H1 (cell line): ENCODE measurements at places on chromosomes 6 and 20. TPM values are rescaled to one million over a fixed set of nuclear protein-coding genes. Genes with fewer than 3 reads are reported as not detected.
A peak's percentile ranks its signal among the peaks of the same experiment; 100 is the strongest.

DNA sequence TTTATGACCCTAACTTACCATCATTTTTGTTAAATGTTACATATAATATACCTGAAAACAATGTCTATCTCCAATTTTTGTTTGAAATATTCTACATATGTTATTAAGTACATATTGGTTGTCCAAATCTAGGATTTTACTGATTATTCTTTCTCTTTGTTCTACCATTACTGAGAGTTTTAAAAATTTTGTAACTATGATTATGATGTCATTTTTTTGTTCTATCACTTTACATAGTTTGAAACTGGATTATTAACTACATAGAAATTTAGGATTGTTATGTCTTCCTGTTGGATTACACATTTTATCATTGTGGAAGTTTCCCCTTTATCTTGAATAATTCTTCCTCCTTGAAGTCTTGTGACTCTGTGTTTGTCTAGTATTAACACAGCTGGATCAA, 41.2 kb downstream of the LINC00237 start:
- H3K27ac ChIP-seq, result no peak overlapping the region
- H3K4me3 ChIP-seq, result no peak overlapping the region
- H3K27me3 ChIP-seq, result no peaks in the 10 kb centered on the region

- peak overlapping the region; percentile 98 for H3K27ac ChIP-seq
- peak overlapping the region; percentile 88 for H3K4me3 ChIP-seq
- H3K36me3 ChIP-seq, result no peaks in the 10 kb centered on the region
- no peak for DNase-seq
- no peaks in the 10 kb centered on the region for H3K27me3 ChIP-seq
Measured at GRCh38 chr6:42783177-42783875, 1.5 kb downstream of the BICRAL start.

DNA sequence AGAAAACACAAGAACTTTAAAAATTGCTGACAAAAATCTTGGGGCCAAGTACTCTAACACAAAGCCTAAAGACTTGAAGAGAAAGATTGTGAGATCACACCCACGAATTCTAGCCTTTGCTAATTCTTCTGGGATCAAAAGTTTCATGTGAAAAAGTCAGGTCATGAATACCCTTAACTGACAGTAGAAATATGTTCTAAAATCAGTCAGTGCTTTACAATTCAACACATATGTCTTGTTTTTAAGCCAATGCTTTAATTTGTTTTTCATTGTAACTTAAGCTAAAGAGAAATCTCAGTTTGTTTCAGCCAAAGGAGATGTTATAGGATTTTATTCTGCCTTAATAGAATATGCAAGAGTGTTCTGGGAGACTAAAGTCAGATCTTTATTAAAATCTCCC, 78.2 kb upstream of the PLEKHG1 start:
- H3K27me3 ChIP-seq, result no peaks in the 10 kb centered on the region; the same call in 1 of the 2 replicates
- H3K4me1 ChIP-seq, result no peaks in the 10 kb centered on the region
- no peaks in the 10 kb centered on the region; the same call in 1 of the 2 replicates for H3K36me3 ChIP-seq
- no peak overlapping the region for H3K4me3 ChIP-seq
- H3K27ac ChIP-seq, result no peak overlapping the region
- no peak for DNase-seq

DNA sequence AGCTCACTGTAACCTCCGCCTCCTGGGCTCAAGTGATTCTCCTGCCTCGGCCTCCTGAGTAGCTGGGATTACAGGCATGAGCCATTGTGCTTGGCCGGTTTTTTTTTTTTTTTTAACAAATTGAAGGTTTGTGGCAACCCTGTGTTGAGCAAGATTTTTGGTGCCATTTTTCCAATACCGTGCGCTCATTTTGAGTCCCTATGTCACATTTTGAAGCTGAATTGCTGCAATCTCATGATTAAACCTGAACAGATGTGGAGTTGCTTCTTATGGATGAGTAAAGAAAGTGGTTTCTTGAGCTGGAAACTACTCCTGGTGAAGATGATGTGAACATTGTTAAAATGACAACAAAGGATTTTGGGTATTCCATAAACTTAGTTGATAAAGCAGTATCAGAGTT, 16.6 kb downstream of the SASH1 start:
- no peak overlapping the region for H3K27ac ChIP-seq
- no peak overlapping the region for H3K4me3 ChIP-seq

DNA sequence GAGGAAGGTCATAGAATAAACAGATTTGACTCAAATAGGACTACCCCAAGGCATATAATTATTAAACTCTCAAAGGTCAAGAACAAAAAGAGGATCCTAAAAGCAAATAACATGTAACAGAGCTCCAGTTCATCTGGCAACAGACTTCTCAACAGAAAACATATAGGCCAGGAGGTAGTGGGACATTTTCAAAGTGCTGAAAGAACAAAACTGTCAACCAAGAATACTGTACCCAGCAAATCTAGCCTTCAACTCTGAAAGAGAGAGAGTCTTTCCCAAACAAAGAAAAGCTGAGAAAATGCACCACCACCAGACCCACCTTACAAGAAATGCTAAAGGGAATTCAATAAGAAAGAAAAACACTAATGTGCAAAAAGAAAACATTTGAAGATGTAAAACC, 11.9 kb downstream of the NQO2 start:
- H3K36me3 ChIP-seq, result peaks cover 28% of the 10 kb centered on the region
- H3K4me3 ChIP-seq, result no peak overlapping the region
- DNase-seq, result no peak
- H3K4me1 ChIP-seq, result peaks cover 5% of the 10 kb centered on the region; the same call in 1 of the 2 replicates
- no peaks in the 10 kb centered on the region for H3K27me3 ChIP-seq
- H3K27ac ChIP-seq, result no peak overlapping the region

GRCh38 chr20:23144856-23145255, 58.7 kb upstream of the CD93 start:
- DNase-seq, result no peak
- no peaks in the 10 kb centered on the region for H3K27me3 ChIP-seq
- no peaks in the 10 kb centered on the region for H3K4me1 ChIP-seq
- H3K27ac ChIP-seq, result no peak overlapping the region

DNA sequence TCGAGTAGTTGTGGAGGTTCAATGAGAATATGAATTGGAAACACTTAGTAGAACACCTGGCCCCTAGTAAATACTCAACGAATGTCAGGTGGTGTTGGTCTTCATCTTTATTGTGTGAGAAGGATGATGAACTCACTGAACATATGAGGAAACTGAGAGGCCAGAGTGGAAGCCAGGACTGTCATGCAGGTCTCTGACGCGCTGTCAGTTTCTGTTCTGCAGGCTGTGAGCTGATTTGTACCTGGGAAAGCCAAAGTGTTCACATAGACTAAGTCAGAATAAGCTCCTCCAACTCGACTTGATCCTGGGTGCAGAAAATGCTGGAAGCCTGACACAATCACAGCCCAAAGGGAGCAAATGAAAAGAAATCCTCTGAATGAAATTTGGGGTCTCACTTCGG, 222.2 kb downstream of the LY86 start:
- H3K36me3 ChIP-seq, result no peaks in the 10 kb centered on the region
- H3K27me3 ChIP-seq, result no peaks in the 10 kb centered on the region
- no peak for DNase-seq
- no peak overlapping the region for H3K27ac ChIP-seq
- H3K4me1 ChIP-seq, result peaks cover 4% of the 10 kb centered on the region

DNA sequence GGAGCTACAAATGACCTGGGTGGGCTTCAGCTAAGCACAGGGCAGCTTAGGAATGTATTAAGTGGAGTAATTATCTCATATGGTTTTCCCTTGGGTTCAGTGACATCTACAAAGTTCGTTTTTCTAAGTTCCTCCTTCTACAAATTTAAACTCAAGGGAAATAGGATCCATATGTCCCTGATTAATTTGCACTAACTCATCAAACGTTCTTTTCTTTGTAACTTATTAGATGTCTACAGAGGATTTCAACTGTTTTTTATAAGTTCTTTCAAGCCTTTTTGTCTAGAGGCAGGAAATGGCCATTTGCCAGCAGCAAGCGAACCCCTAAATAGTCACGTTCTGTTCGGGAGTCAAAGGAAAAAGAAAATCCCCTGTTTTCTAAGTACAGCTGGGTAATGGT, 1060.3 kb downstream of the KIF16B start:
- no peaks in the 10 kb centered on the region for H3K36me3 ChIP-seq
- no peaks in the 10 kb centered on the region for H3K4me1 ChIP-seq
- no peak for DNase-seq
- H3K27ac ChIP-seq, result no peak overlapping the region

- H3K27me3 ChIP-seq, result no peaks in the 10 kb centered on the region
- no peaks in the 10 kb centered on the region for H3K36me3 ChIP-seq
- no peak overlapping the region for H3K27ac ChIP-seq
- H3K4me3 ChIP-seq, result no peak overlapping the region
- H3K4me1 ChIP-seq, result peaks cover 3% of the 10 kb centered on the region
Measured at GRCh38 chr6:138824482-138825144, 28.7 kb downstream of the ECT2L start.

GRCh38 chr6:348860-349396, 42.6 kb upstream of the IRF4 start:
- DNase-seq, result no peak
- no peak overlapping the region for H3K27ac ChIP-seq
- no peaks in the 10 kb centered on the region; the same call in 1 of the 2 replicates for H3K27me3 ChIP-seq
- H3K36me3 ChIP-seq, result no peaks in the 10 kb centered on the region

GRCh38 chr6:117536317-117536716, 53.8 kb downstream of the DCBLD1 start:
- no peaks in the 10 kb centered on the region for H3K36me3 ChIP-seq
- no peak for DNase-seq
- H3K4me3 ChIP-seq, result no peak overlapping the region

Gene AKIRIN2
- total RNA-seq, result 75.3 and 77.2 TPM in 2 replicates

Gene FAM184A
- total RNA-seq, result 11.3 and 12.1 TPM in 2 replicates

Gene ATP6V1G2
- total RNA-seq, result 2.9 and 3.0 TPM in 2 replicates

Gene C6orf52
- total RNA-seq, result 1.1 and 1.5 TPM in 2 replicates

Gene VSX1
- total RNA-seq, result not detected in 2 replicates

Gene NR2E1
- not detected in 2 replicates for total RNA-seq
